Stimulated activated CD4-positive, alpha-beta T cell treated with anti-CD3 and anti-CD28 coated beads, TNF-alpha, amount 100 ng/mL, for 48 hours (primary cell): ENCODE measurements at places on chromosomes 13 and 19.

GRCh38 chr19:46710687-46711086 lies 6.2 kb downstream of the PRKD2 start:
- no peak for DNase-seq

- no peak for DNase-seq
Observed at GRCh38 chr19:54233941-54234340, 8.6 kb downstream of the LILRA6 start.

DNA sequence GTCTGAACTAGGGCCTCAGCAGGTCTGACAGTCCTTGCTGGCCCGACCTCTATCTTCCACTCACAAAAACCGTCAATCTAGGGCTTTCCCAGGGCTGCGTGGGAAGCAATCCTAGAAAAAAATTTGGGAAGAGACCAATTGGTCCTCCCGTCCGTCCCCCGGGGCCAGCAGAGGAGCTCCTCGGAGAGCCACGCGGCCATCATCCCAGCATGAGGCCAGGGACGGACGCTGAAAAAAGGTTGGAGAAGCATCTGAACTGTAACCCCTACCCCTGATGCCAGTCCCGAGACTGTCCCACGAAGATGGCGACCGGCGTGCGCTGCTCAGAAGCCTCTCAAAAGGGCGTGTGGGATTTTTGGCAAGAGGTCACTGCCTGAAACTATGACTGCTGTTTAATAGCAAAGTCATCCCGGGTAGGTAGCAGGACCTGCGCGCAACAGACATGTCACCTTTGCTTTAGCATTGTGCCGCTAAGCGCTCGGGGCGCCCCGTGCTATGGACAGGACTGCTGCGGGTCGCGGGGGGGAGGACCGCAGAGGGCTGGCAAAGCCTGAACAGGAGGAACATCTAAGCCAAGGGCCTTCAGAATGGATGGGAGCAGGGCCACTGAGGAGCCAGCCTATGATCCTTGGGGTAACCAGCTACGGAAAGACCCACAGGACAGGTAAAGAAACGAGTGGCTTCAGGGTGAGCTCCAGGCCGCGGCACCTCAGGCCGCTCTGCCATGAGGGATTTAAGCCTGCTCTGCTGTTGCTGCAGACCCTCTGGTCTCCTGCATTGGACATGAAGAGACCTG lies 10.6 kb downstream of the AKAP8 start:
- no peak for DNase-seq

GRCh38 chr19:1622541-1622940 lies 17.3 kb upstream of the UQCR11 start:
- DNase-seq: no peak

DNA sequence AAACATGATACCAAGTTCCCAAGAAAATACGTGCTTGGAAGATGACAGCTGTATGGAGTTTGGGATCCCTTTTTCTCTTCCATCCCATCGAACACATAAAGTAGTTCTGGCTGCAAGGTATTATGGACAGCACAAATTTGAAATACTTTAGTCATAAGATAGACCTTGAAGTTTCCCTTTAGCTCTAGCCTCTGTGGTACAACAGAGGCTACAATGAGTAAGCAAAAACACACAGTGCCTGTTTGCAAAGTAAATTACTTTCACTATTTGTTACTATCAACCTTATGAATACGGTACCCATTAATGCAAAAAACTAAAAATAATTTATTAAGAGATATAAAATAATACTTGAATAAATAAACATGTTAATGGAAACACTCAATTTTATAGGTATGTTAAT lies 21.0 kb upstream of the LRCH1 start:
- no peak for DNase-seq

DNA sequence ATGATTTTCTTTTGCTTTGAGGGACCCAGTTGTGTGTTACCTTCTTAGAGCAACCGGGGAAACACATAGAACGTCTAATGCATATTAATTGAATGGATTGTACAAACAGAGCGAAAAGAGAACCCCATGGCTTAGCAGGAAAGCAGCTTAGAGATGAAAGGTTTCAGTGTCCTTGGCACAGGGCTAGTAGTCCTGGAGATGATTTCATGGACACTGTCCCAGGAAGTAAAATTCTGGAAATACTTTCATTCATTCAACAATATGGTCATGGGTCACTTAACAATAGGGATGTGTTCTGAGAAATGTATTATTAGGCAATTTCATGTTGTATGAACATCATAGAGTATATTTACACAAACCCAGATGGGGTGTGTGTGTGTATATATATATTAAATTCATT lies 9.7 kb upstream of the FUT2 start:
- no peak for DNase-seq
